ENCODE measurements at places on chromosomes 2 and 18.

DNA sequence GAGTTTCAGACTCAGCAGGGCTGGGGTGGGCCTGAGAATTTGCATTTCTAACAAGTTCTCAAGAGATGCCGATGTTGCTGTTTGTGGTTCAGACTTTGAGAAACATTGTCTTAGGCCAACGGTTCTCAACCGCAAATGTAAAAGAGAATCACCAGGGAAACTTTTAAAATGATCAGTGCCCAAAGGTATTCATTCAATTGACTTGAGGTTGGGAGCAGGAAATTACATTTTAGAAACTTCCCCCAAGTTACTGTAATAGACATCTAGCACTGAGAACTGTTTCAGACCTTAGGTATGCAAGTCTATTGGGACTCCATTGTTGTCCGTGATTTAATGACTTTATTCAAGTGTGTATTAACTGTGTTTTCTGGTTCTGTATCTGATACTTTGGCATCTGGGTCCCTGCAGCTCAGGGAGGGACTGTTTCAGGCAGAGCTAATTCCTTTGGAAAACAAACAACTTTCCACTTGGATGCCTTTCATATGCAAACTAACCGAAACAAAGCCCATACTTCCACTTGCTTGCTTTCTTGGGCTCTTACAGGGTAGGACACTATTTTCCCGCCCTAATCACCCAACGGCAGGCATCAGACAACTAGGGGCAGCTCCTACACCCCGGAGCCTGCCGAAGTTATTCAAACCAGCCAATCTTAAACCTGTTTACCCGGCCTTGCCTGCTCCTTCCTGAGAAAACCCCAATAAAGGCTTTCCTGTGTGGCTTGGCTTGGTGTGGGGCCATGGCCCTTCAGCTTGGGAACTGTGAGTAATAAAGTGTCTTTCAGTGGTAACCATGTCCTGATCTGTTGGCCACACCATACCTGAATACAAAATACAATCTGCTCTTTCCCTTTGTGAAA, 97.6 kb downstream of the POLE4 start:
- no peak for DNase-seq

GRCh38 chr2:164314148-164314547, 307.1 kb downstream of the GRB14 start:
- DNase-seq, result no peak

GRCh38 chr2:169775765-169776164, 22.9 kb upstream of the SSB start:
- DNase-seq, result no peak

- peak; percentile 53 for DNase-seq
Observed at GRCh38 chr2:198296665-198297308, 492.4 kb downstream of the PLCL1 start.

DNA sequence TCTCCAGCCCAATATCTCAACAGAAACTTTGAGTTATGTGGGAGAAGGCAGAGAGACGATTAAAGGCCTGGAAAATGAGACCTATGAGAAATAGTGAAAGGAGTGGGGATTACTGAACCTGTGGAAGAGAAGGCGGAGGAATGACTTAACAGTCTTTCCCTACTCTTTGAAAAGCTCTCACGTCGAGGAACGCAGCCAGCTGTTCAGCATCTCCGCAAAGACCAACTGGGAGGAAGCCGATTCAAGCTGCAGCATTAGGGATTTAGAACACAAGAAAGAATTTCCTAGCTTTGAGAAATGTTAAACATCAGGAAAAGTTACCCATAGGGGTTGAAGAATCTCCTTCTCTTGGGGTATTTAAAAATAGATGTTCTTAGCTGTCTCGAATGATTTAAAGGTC, 233.2 kb upstream of the PARD3B start:
- DNase-seq, result no peak

- DNase-seq, result no peak
Observed at GRCh38 chr2:240912878-240913809, 7.0 kb downstream of the CROCC2 start.

GRCh38 chr18:926946-927345, 22.3 kb downstream of the ADCYAP1 start:
- no peak for DNase-seq

DNA sequence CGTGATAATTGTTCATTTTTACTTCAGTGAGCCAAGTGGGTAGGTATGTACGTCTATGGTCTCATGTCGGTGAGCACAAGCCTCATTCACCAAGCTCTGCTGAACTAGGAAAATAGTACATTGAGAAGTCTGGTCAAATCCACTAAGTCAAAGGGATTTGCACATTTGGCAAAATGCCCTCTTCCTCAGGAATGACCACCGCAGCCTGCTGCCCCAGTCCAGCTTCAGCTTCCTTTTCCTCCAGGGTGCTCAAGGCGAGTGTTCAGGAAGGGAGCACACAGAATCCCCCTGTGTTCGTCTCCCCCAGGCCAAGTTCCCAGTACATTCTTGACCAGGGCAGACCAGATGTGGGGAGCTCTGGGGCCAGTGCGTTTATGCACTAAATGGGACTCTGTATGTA, 23.0 kb downstream of the TCF7L1 start:
- DNase-seq, result no peak

GRCh38 chr2:150900913-150901312, 360.8 kb downstream of the RBM43 start:
- DNase-seq, result no peak

DNA sequence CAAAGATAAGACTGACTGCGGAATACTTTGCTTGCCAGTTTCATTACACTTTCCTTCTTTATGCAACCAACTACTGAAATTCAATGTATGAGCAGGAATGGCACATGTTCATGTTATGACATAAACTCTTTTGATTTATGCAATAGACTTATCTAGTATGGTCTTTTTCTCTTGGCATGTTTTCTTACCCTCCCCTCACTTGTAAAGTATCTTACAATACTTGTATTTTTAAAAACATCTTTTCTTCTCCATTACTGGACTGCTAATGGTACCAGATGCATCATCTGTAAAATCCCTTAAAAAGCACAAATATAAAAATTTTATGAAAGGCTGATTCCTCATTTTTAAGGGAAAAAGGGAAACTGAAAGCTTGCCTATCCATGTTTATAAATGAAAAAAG, 373.8 kb downstream of the ZEB2 start:
- no peak for DNase-seq

GRCh38 chr2:15826273-15826717, 114.1 kb upstream of the MYCN start:
- DNase-seq, result no peak

DNA sequence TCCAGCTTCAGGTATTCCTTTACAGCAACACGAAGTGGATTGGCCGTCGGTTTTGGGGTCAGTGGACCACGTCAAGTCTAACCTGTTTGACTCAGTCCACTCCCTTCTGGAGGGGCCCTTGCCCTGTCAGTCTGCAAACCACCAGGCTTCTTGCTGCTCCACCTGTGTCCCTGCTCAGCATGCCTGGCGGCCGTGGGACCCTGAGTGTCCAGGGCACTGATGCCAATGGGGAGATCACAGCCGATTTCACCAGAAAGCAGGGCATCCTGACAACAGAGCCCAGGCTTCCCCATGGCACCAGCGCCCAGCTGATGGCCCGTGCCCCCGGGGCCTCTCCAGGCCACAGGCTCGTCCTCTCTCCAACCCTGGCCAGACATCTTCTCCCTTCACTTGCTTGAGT, 41.2 kb upstream of the HS6ST1 start:
- no peak for DNase-seq

DNA sequence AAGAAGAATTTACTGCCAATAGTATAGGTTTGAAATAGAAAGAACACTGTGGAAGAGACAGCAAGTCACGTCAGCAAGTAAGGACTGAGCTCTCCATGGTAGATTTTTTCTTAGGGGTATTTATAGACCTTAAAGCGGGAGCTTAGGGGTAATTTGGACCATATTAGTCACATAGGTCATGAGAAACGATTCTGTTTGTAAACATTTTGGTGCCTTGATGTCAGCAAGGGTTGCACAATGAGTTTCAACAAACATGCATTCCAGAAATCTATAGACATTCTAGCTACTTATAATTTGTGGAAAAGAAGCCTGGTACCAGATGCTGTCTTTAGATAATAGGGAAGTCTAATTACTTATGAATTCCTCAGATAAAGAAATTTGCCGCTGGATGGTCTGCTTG, 624.7 kb downstream of the TDRD15 start:
- no peak for DNase-seq

GRCh38 chr2:113058411-113058994, 495 bp upstream of the IL36RN start:
- no peak for DNase-seq

- no peak for DNase-seq
Observed at GRCh38 chr18:56521263-56521662, 117.1 kb downstream of the TXNL1 start.

- no peak for DNase-seq
Observed at GRCh38 chr2:185802926-185803325, 64.3 kb downstream of the FSIP2 start.

DNA sequence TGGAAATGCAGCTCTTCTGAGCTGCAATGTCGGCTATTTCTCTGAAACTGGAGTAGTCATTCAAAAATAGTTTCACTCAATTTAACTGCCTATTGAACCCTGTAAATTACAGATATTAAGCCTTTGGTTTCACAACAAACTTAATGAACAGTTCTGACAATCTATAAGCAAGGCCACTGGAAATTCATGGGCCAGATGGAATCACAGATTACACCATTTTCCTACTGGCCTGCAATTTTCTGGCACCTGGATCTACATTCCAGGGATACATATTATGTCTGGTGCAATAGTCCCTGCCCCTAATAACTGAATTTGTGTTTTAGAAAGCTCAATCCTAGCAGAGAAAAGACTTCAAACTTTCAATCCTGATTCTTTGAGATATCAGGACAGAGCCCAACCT, 551.7 kb downstream of the RNF144A start:
- no peak for DNase-seq

DNA sequence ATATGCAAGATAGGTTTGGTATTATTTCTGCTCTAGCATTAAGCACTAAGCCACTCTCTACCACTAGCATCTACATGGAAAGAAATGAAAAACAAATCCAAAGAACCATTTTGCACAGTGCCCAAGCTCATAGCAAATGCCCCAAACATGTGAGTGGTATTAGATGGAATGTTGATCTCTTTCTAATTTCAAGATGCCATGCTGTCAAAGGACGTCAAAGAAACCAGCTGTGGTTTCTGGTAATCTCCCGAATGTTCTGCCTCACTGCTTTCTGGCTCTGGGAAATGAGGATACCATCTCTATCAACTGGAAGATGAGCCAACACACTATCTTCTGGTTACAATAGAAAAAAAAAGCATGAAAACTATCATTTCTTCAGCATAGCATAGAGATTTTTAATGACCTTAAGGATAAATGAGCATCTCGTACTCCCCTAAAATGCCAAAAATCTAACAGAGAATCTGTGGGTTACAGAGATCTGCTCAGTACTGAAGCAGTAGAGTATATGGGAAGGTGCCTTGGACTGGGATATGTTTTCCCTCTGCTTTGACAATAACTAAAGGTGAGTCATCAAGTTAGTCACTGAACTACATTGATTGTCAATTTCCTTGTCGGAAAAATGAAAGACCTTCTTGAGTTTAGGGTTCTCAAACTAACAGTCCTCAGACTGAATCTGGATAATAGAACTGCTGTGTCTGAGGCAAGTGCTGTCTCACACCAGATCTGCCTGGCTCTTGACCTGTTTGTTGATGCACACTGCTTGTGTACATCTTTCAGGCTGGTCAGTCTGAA, 244.8 kb upstream of the NCKAP5 start:
- no peak for DNase-seq

DNA sequence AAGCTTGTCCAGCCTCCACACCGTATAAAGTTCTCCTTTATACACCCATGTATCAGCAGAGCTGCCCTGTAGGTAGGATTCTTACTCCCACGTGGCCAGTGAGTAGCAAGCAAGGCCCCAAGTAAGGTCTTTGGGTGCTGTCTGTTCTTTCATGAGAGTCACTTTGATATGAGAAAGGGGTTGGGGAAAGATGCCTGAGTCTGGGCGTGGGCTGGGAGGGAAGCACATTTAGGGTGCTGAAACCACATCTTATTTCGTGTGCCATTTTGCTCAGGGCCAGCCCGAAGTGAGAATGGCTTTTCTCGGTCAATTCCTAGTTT, 436 bp upstream of the ITPRIPL1 start:
- DNase-seq, result no peak

DNA sequence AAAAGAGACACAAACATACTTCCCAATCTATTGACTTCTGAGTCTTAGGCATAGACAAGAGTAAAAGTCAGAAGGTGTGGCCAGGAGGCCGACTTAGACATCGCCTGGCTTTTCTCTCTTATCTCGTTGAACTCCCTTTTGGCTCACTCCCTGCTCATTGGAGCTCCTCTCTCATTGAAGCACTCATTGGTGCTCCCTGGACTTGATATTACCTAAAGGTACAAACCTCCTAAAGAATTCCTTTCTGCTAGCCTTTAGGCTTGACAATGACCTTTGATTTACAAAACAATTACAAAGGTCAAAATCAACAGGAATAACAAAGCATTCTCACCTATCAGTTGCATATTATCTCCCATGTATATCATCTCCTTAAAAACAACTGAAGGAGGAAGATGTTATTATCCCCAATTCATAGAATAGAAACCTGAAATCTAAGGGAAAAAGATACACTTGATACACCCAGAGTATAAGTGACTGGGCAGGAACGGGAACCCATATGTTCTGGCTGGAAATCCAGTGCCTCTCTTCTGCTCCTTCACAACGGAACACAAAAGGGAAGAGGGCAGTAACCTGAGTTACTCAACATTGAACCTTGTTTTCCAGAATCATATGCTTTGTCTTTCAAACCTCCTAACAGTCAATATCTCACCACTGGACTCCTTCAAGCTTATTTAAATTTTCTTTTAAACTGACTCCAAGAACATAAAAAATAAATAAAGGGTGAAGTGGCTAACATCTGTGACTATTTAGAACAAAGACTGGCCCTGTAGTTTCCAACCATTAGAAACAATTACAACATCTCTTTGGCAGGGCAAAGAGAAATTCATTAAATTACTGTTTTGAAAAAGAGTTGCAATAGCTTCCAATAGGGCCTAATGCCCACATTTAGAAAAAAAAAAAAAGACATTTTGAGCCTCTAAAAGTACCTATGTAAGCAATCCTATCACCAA, 1247.9 kb downstream of the LRP1B start:
- DNase-seq, result no peak

DNA sequence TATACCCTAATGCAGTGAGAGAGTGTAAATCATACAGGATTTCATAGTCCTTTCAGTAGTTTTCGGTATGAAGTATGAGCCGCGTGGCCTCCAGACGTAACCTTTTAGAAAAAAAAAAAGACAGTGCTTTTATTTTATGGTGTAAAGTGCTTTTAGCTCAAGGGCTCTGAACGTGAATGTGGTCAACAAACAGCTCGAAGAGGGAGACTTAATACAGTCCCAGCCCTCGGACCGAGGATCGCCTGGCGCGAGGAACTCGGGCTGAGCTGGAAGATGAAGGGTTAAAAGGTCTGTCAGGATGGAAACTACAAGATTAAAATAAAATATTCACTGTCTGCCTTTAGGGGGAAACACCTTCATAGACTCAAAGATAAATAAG, 4.0 kb upstream of the BCL11A start:
- no peak for DNase-seq

GRCh38 chr2:105324732-105325131, 4.8 kb downstream of the TGFBRAP1 start:
- no peak for DNase-seq

GRCh38 chr2:45072064-45072861, 63.0 kb upstream of the SIX2 start:
- no peak for DNase-seq

- no peak for DNase-seq
Observed at GRCh38 chr2:73069041-73069854, 2.3 kb downstream of the SFXN5 start.

GRCh38 chr2:71453404-71454220, at the start of gene DYSF:
Gene DYSF, plus strand, starts transcription at chr2:71453561.
- no peak for DNase-seq
